ENCODE measurements at places on chromosomes 11 and 22.

- peak; percentile 39 for DNase-seq
Measured at GRCh38 chr22:43745411-43745770, 66.7 kb downstream of the EFCAB6 start.

- peak; percentile 88 for DNase-seq
Measured at GRCh38 chr11:118911880-118912741, 13.6 kb downstream of the BCL9L start.

- DNase-seq = no peak
Measured at GRCh38 chr11:101362643-101363042, 221.2 kb downstream of the TRPC6 start.

GRCh38 chr11:11848891-11849746 lies 7.3 kb downstream of the USP47 start:
- DNase-seq = peak; percentile 17

GRCh38 chr11:66713746-66714480 lies 15.1 kb downstream of the SPTBN2 start:
- DNase-seq = no peak

GRCh38 chr11:122393209-122393860 lies 262.2 kb upstream of the UBASH3B start:
- DNase-seq = no peak

GRCh38 chr11:13320688-13321087 lies 43.1 kb downstream of the BMAL1 start:
- DNase-seq = no peak

DNA sequence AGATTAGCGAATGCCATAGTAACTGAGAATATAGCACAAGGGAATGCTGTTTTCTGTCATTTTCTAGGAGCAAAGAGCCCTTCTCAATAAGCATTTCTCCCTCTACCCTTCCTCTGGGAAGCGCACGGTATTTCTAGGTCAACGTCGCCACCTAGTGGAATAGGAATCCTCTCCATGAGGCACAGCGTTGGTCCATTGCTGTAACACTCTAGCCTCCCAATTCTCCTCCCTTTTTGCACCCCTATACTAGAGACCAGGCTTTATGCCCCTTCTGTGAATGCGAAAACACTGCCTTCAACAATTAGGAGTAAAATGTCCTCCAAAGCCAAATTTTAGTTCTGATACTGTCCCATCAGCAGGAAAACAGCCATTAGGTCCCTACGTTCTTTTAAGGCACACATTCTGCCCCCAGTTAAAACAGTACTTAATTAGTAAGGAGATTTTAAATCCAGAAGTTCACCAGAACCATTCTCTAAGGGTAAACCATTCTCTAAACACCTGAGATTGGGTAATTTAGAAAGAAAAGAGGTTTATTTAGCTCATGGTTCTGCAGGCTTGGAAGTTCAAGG lies 12.8 kb upstream of the HYLS1 start:
- peak; percentile 84 for DNase-seq

- no peak for DNase-seq
Measured at GRCh38 chr11:113247221-113247620, 67.2 kb upstream of the TTC12 start.

- DNase-seq = no peak
Measured at GRCh38 chr11:19587979-19588378, 124.7 kb upstream of the NAV2 start.

DNA sequence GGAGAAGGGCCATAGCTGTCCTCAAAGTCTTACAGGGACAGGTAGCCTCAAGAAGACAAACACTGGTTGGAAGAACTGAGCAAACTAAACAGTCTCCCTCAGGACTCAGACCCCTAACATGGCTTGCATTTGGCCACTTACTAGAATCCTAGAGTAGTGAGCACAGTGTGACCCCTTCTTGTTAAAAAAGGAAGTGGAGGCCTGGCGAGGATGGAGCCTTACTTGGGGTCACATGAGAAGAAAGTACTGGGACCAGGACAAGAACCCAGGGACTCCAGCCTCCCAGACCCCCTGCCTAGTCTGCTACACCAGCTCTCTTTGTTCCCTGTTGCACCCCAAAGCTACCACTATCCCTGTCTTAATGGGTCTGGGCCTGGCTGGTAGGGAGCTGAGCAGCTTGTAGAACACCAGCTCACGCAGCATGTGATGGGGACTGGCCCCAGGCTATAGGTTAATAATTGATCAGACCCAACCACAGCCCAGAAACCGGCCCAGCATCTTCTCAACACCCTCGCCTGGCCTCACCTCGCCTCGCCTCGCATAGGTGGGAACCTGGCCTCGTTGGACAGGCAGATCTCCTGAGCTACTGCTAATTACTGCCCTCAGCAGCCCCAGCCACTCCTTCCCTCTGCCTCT lies 17.6 kb downstream of the DGAT2 start:
- no peak for DNase-seq

- DNase-seq = no peak
Measured at GRCh38 chr11:114289779-114290178, 6.4 kb upstream of the NNMT start.

DNA sequence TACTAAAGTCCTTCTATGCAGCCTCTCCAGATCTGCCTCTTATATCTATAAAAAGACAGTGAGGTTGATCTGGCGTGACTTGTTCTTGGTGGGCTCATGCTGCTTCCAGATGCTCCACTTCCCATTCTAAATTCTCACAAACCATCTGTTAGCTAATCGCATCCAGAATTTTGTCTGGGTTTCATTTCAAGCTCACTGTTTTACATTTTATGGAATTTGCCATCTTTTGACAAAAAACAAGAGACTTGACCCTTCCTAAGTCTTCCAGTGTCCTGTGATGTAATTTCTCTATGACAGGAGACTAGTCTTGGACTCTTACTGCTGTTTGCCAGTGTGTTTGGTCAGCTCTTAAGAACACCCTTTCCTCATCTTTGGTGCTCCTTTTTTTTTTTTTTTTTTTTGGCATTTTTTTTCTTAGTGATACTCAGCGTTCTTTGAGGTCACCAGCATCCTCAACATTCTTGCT lies 23.0 kb downstream of the CRKL start:
- DNase-seq = no peak

- no peak for DNase-seq
Measured at GRCh38 chr11:17693531-17693930, 25.8 kb upstream of the MYOD1 start.

GRCh38 chr11:64055077-64055476 lies 19.3 kb downstream of the FLRT1 start:
- DNase-seq = no peak

DNA sequence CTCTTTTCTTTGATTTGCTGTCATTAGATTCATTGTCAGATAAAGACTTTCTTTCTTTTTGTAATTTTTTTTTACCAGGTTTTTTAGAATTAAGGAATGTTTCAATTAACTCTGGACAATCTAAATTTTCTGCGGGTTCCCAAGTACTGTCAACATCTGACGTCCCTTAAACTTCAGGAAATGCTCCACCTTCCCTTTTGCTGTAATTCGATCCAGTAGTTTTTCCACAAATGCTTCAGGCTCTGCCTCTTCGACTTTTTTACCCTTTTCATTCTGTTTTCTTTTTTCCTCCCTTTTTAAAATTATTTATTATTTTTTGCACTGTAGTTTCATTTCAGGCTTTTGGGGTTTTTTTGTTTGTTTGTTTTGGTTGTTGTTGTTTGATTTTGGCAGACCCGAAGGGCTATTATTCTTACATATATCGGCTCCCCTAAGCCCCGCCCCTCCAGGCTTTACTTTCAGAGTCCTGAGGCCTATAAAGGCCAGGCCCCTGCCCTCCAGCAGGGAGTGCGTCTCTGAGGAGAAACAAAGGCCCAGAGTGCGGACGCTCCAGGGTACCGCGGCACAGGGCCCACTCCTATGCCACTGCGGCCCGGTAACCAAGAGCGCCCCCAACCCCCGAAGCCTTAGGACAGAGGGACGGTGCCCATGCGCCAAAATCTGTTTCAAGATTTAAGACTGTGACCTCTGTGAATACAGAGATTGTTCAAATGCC lies 116.4 kb downstream of the TYR start:
- peak; percentile 31 for DNase-seq

- DNase-seq = peak; percentile 26
Measured at GRCh38 chr11:17384002-17384511, 4.4 kb downstream of the KCNJ11 start.

GRCh38 chr11:83115551-83115950 lies 41.4 kb upstream of the PCF11 start:
- DNase-seq = peak; percentile 14

DNA sequence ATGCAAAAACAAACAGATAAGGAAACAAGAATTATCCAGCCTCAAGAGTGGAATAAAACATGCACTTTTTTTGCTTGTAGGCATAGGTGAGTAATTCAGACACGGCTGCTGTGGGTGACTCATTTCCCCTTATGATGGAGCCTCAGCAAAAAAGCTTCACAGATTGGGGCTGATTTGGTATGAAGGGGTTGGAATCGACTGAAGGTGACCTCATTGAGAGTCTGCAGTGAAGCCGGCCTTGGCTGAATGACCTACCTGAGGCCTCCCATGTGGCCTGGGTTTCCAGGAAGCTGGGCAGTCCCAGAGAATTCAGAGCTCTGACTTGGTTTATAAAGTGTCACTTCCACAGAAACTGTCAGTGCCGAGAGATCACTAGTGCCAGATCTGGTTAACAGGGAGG lies 34.2 kb upstream of the VPREB1 start:
- DNase-seq = no peak

- DNase-seq = no peak
Measured at GRCh38 chr11:67397536-67397935, 4.1 kb downstream of the PPP1CA start.

DNA sequence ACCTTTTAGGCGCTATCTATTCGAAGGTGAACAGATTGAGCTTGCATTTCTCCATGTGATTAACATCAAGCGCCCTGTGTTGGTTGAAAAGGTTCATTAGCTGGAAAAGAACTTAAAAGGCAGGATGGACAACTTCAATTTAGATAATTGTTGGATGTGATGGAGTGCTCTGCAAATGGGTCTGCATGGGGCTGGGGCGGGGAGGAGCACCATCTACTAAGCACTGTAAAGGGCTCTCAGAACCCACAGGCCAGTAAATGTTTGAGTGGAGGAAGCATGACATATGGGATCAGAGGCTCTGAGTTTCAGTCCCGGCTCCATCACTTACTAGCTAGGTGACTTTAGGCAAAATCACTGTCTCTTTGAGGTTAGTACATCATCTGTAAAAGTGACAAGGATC lies 28.2 kb downstream of the ARL14EP start:
- DNase-seq = no peak

DNA sequence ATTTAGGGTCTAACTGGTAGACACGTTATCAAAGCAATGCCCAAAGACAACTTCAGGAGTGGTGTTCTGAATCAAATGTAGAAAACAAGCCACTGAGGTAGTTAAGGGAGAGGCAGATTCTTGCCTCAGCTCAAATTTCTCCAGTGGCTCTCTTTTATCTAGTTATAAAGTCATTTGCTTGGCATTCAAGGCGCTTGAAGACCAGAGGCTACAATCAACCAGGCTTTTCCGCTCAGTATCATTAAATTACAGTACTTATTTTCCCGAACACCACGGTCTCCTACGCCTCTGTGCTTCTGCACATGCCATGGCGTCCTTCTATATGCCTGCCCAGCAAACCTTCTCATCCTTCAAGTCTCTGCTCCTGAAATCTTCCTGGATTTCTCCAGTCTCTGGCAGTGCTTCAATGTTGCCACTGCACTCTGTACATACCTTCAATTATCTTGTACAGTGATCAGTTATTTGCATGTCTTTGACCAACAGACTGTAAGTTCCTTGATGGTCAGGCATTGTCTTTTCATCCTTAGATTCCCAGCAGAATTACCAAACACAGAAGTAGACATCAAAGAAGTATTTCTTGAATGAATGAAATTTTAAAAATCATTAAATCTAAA lies 1.4 kb downstream of the POGLUT3 start:
- peak; percentile 13 for DNase-seq

GRCh38 chr11:36108881-36109589 lies 165.2 kb downstream of the LDLRAD3 start:
- DNase-seq = no peak

DNA sequence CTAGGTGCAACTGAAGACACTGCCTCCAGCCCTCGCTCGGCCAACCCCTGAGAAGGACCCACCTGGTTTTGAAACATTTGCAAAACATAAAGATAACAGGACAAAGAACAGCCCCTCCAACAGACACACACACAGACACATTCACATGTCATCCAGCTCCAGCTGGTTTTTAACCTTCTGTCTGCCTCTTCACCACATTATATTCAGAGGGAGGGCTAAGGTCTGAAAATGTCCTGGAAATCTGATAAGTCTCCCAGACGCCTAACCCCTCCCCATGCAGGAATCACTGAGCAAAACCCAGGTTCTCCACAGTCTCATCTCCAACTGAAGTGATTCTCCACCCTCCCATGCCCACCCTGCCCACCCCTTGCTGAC lies 29.4 kb downstream of the PACSIN2 start:
- no peak for DNase-seq

GRCh38 chr22:34966980-34967565 lies 98.9 kb upstream of the ISX start:
- DNase-seq = no peak

GRCh38 chr11:60310407-60310998 lies 16.6 kb upstream of the MS4A6E start:
- no peak for DNase-seq

Data from NCI-H510A treated with DMSO at 0.1 percent for 48 hours (cell line).